ENCODE measurements at places on chromosomes 4 and X.
A peak's percentile ranks its signal among the peaks of the same experiment; 100 is the strongest.

DNA sequence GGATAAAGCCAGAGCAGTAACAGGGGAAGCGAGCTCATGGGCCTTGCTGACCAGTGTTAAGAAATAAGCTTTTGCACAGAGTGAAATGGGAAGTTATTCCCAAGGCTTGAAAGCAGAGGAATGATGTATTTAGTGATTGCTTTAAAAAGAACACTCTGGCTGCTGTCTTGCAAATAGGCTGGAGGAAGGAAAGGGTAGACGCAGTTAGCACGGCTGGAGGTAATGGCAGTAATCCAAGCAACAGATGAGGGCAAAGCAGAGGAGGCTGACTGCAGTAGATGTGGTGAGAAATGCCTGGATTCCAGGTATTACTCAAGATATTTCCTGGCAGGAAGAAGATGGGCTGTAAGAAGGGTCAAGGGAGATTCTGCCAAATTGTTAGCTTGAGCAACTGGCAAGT, 1342.3 kb upstream of the AGA start:
- DNase-seq, result no peak

DNA sequence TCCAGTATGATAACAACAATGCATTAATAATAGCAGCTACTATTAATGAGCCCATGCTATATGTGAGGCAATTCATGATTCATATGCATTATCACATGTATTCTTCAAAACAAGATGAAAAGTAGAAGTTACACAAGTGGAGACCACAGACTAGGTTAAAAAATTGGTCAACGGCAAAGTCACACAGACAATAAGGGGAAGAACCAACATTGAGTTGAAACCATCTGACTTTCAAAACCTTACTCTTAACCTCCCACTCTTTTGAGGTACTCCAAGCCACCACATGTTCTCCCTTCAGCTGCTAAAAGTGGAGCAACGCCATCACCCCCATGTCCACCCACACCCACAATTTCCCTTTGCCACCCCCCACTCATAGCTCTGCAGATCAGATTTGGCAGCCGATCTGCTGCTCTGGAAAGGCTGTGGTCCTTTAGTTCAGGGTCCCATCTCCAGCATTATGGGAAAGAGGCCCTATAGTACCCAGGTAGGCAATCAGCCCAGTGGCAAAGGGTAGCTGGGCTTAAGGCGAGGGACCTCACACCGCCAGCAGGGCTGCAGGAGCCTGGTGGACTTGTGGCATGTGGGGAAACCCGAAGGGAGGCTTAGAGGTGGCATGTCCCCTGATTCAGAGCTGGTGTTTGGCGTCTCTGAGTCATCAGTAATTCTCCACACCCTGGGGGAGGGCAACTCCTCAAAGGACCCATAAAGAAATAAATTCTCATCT, 33.5 kb upstream of the CYBB start:
- DNase-seq, result no peak

DNA sequence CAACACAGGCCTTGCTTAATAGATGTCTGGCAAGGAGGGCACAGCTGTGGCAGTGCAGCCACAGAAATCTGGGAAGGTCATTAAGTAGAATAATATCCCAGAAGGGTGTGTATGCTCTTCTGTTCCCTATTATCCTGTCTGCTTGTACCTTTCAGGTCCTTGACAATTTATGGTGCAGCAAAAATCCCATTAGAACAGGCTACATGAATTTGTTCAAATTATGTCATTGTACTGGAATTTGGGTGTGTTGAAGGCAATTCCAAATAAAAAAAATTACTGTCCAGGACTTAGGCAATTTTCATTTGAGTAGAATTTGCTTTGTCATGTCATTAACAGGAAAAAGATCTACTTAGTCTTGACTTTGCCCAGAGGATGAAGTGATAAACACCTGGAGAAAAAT, 192.1 kb downstream of the IDS start:
- no peak for DNase-seq

DNA sequence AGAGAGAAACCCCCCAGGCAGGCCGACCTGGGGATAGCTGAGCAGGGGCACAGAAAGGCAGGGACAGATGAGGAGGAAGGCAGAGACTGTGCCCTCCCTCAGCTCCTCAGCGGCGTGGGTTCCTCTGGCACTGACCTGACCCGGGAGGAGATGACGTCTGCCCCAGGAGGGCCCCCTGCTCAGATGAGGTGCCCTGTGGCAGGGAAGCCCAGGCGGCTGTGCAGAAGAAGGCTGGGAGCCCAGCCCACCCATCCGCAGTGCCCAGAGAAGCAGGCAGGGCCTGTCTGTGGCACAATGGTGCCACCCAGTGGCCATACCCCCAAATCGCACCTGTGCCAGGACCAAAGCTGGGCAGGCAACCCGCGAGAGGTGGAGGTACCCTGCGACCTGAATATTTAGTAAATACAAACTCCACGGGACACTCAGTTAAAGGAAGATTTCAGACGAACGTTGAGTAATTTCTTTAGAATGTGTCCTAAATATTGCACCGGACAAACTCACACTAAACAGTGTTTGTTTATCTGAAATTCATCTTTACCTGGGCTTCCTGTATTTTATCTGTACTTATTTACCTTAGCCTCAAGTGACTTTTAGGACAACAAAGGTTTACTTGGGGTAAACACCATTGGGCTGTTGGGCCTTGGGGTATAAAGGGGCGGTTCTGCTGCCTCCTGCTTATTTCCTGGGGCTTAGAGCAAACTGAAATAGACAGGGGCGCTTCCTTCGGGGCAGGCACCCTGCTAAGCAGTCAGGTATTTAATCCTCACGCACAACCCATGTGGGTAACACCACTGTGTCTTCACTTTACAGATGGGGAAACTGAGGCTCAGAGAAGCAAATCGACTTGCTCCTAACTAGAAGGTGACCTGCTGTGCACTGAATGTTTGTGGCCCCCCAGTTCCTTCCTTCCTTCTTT, 46.5 kb upstream of the HMX1 start:
- peak; percentile 53 for DNase-seq

DNA sequence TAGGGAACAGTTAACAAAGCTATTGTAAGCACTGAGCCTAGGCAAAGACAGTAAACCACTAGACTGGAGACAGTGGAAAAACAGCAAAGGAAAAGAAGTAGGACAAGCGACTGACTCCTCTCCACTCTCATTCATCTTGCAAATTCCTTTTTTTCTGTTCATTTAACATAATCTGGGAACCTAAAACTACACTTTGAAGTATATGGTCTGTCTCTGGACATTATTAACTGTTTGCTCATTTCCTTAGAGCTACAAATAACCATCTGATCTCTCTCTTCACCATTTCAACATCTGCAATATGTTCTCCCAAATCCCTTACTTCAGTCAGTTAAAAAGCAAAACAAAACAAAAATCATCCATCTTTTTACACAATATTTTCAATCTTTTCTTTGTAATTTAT, 642 bp downstream of the HMGN5 start:
- no peak for DNase-seq

DNA sequence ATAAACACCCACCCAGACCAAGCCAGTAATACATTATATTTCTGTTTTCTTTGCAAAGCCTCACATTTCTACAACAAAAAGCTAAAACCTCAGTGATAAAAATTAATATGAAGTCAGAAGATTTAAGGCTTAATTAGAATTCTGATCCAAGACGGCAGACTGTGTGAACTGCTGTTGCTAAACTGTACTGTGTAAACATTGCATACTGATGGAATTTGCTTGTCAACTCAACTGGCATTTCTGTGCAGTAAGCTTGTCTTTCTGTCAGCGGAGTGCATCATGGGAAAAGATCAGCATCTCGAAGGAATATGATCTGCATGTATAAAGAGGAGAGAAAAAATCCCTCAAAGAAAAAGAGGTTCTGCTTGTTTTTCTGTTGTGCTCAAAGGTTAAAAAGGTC, 69.4 kb upstream of the SPANXB1 start:
- DNase-seq, result no peak

GRCh38 chr4:8637456-8637984, 45.0 kb downstream of the CPZ start:
- DNase-seq, result no peak

- peak; percentile 83 for DNase-seq
Measured at GRCh38 chr4:122666527-122667245, 45.8 kb upstream of the IL21 start.

DNA sequence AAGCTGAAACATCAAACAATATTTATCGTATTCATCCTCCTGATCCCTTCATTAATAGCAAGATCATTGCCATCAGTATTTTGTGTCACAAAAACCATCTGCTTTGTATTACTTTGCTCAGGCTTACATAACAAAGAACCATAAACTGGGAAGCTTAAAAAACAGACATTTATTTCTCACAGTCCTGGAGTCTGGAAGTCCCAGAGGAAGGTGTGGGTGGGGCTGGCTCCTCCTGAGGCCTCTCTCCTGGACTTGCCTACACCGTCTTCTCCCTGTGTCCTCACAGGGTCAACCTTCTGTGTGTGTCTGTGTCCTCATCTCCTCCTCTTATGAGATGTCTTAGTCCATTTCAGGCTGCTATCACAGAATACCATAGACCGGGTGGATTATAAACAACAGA, 61.3 kb upstream of the MXRA5 start:
- no peak for DNase-seq

DNA sequence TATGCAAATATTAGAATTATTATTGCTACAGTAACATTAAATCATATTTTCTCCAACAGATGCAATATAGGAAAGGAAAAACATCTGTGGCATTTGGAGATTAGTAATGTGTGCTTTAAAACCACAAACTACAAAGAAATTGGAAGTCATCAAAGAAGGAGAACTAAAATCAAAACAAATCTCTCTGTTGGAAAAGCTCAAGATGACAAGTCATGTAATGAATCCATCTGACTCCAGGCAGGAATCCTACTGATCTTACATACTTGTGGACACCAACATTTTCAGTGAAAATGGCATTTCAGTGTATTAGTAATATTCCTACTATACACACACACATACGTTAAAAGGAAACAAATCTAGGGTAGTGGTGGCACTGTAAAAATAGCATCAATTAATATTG, 98.2 kb downstream of the SLC39A8 start:
- DNase-seq, result no peak

- DNase-seq, result no peak
Measured at GRCh38 chr4:55578341-55579010, 13.6 kb downstream of the PDCL2 start.

DNA sequence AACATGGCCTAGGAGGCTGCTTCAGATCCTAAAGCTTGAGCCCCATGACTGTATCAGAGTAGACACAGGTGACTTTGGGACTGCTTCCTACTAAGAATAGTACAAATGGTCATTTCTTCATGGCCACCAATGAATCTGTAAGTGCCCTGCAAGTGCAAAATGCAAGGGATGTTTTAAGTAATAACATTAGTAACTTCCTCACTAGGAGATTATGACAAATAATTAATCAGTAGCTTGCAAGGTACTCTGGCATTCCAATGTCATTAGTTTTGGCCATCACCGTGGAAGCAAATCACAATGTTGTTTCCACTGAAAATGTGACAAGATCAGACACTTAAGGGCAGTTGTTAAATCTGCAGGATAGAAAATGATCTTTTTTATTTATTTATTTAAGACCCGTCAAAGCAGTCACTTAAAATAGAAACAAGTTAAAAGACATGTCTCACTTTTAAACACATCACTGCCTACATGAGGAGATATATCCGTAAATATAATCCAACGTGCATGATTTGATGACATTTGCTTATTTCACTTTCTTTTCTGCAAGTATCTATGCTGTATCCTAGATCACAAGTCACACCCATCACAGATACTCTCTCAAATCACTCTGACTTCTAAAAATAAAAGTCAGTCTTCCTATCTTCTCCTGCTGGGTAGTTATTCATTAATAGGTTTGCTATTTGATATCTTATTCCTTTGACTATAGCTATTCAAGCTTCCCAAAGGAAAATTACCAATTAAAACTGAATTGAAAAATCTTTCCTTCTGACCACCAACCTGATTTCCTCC, 400.6 kb downstream of the IL15 start:
- DNase-seq, result no peak

DNA sequence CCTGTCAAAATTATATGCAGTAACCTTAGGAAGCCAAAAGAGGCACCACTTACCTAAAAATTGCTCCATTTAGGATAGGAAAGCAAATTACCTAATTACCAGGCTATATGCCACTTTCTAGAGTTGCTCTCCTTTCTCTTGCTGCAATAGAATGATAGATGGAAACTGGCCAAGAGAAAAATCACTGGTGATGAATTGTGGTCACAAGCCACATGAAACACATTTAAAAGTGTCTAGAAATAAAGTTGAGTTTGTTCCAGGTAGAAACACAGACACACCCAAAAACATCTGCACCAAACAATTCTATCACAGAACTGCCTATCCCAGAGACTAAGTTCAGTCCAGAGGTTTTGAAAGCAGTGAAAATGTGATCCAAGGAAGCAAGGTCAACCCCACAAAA, 337.7 kb downstream of the PCDH19 start:
- DNase-seq, result no peak

- no peak for DNase-seq
Measured at GRCh38 chrX:154793084-154793795, 12.0 kb downstream of the MPP1 start.

GRCh38 chrX:54281676-54282075, 76.2 kb downstream of the WNK3 start:
- DNase-seq, result no peak

GRCh38 chr4:107654694-107655093, 65.3 kb downstream of the PAPSS1 start:
- no peak for DNase-seq

DNA sequence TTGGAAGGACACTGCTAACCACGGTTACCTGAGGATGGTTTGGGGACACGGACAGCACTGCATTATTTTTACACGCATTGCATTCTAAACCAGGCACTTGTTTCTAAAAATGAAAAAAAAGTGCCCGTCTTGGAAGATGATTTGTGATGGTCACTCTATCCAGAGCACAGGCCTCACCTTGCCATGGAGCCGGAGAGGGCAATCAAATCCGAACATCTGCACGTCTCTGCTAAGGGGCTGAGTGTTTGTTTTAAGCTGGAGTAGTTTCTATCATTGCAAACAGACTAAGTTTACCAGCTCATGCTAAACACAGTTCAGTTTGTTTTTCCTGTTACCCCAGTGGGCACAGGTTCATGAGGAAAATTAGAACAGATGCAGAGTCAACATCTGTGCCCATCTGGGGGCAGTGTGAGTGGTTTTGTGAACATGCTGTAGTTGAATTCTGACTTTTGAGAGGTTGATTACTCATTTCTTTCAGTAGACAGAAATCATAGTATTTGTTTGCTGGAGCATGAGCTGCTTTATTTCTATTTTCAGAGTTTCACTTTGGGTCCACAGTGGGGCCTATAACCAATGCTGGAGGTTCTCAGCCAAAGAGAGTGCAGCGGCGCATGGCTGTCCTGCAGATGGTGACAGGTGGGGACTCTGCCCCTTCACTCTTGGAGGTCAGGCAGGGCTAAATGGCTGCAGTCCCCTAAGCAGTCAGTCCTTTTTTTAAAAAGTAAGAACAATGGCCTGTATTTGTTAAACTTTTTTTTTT, 65.4 kb upstream of the ENPP6 start:
- DNase-seq, result no peak

DNA sequence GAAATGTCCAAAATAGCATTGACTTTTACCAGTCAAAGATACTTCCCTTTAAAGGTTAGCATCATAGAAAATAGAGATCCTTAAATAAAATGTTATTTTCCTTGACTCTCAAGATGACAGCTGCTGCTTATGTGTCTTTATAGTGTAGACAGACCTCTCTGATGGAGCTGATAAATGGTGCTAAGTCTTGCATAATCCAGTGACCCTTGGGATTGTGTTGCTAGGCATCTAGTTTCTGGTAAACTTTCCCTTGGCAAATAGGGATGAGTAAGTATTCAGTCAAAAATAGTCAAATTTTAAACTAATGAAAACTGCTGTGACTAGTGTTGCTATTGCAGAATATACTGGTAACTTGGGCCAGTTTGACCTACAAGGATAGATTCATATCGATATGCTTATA, 53.6 kb downstream of the MBNL3 start:
- no peak for DNase-seq

Measured in SJSA1 (cell line).